CD4-positive, alpha-beta memory T cell (primary cell): ENCODE measurements at places on chromosomes 7 and 10. TPM values are rescaled to one million over a fixed set of nuclear protein-coding genes. Genes with fewer than 3 reads are reported as not detected.

DNA sequence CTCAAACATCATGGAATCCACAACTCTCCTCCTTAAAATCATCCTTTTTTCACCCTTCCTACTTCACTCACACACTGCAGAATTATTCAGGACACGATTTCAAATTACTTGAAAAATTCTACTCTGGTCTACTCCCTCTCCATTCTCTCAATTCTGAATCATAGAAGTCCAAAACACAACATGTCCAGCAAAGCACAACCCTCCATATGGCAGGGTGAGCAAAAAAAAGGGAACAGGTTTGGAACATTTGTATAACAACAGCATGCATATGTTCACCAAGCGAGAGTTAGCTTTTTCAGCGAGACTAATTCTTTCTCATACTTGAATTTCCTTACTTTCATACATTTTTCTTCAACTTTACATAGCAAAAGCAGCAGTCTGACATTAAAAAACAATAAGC is 73.4 kb downstream of the ABI1 start:
- no peak for DNase-seq
- H3K27me3 ChIP-seq: no peaks in the 10 kb centered on the region
- no peaks in the 10 kb centered on the region for H3K36me3 ChIP-seq
- H3K27ac ChIP-seq: no peak overlapping the region
- peaks cover 34% of the 10 kb centered on the region for H3K4me1 ChIP-seq

DNA sequence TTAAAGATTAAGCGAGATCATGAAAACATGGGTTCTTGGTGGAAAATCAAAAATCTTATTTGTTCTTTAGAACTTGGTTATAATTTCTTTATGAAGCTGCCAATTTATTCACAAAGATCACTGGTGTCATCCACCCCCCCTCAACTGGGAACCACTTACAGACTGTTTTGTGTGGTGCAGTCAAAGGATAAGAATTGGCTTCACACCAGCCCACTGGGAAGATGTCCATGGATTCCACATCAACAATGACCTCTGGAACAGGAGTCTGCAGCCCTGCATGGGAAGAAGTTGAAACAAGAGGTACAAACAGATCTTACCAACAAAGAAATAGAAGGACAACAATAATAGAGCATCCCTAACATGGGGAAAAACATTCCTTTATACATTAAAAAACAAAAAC is 205.2 kb downstream of the SFMBT2 start:
- H3K4me3 ChIP-seq: no peak overlapping the region
- no peak overlapping the region for H3K27ac ChIP-seq
- H3K27me3 ChIP-seq: no peaks in the 10 kb centered on the region
- no peaks in the 10 kb centered on the region for H3K4me1 ChIP-seq

DNA sequence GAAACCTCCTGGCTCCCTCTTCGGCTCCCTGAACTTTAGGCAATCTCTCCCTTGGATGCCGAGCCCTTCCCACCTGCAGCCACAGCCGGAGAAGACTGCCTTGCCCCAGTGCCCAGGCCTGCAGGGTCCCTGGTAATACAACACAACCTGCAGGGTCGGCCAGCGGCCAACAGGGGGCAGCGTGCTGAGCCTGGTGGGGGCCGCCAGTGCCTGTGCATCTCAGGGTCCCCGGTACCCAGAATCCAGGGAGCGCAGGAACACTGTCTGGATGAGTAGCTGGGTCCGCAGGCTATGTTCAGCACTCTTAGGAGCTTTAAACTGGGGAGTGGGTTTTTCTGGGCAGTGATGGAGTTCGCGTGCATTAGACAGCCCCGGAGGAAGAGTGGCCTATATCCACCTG is 17.5 kb upstream of the C10orf71 start:
- H3K4me1 ChIP-seq: no peaks in the 10 kb centered on the region
- no peak for DNase-seq
- H3K27ac ChIP-seq: no peak overlapping the region
- no peaks in the 10 kb centered on the region for H3K27me3 ChIP-seq
- H3K36me3 ChIP-seq: no peaks in the 10 kb centered on the region

- H3K27me3 ChIP-seq: no peaks in the 10 kb centered on the region
- no peak overlapping the region for H3K27ac ChIP-seq
- H3K36me3 ChIP-seq: no peaks in the 10 kb centered on the region
- no peak for DNase-seq
Measured at GRCh38 chr7:151515276-151515565, 4.5 kb downstream of the RHEB start.

DNA sequence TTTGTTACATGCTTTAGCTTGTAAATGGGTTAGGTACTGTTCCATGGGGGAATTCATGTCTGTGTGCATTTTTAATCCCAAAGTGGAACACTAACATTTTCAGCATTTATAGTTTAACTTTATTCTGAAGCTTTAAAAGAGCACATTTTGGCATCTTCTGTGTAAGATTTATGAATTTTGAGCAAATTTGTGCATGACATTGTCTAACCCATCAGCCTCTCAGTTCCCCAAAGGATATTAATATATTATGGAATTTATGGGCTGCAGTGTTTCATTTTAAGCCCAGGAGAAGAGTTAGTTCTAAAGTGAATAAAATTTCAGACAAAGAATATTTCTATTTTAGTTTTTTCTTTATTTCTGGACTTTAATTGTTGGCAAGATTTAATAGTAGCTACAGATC is 421.4 kb downstream of the PLXDC2 start:
- no peaks in the 10 kb centered on the region for H3K4me1 ChIP-seq
- H3K4me3 ChIP-seq: no peak overlapping the region

DNA sequence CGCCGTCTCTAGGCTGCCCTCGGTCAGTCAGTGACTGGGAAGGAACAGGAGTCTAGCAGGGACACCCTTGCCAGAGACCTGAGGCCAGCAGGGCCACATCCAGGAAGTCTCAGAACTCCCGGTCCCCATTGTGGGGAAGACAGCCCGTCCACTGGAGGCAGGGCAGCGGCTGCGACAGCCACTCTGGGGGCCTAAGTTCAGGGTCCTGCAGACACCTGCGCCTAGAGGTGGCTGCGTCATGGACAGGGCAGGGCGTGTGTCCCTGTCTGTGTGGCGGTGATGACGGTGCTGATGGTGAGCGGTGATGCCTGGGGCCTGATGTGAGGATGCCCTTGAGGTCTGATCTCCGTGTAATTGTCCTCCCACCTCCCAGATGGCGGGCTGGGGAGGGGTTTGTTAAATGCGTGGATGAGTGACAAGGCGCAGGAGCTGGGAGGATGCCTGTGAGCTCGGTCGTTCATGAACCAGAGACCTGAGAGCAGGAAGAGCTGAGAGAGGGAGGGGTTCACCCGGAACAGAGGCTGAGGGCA is 537.9 kb upstream of the FOXK1 start:
- no peak for DNase-seq
- H3K36me3 ChIP-seq: no peaks in the 10 kb centered on the region
- H3K27me3 ChIP-seq: no peaks in the 10 kb centered on the region
- no peak overlapping the region for H3K4me3 ChIP-seq
- H3K27ac ChIP-seq: no peak overlapping the region

PSD gene
- total RNA-seq: 4.9 TPM

DDC gene
- not detected for total RNA-seq

- H3K4me3 ChIP-seq: no peak overlapping the region
- no peak overlapping the region for H3K27ac ChIP-seq
- no peak for DNase-seq
Measured at GRCh38 chr7:64310426-64310825, 3.3 kb upstream of the ZNF736 start.

GRCh38 chr10:80567292-80567691 is 29.6 kb downstream of the SH2D4B start:
- H3K4me3 ChIP-seq: no peak overlapping the region
- no peak overlapping the region for H3K27ac ChIP-seq
- H3K4me1 ChIP-seq: no peaks in the 10 kb centered on the region
- H3K36me3 ChIP-seq: no peaks in the 10 kb centered on the region

NPTX2 gene
- total RNA-seq: not detected

DNA sequence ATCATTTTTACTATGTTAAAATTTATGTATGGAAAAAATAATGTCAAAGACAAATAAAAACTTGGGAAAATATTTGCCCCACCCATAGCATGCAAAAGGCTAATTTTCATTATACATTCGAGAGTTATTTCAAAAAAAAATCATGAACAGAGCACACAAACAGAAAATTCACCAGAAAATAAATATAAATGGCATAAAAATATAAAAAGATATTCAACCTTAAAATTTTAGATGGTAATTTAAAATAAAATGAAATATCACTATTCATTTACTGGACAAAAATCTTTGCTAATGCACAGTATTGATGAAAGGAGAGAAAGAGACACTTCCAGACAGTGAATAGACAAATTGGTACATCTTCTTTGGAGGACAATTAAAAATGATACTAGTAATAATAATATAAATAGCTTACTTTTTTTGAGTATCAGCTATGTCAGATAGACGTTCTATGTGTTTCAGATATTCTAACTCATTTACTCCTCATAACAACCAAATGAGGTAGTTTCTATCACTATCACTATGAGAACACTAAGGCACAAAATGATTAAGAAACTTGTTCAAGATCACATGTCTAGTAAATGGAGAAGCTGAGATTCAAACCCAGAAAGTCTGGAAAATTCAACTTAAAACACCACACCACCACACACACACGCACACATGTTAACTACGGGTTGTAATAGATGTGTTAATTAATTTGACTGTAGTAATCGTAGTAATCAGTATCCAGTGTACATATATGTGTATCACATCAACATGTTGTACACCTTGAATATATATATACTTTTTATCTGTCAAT is 63.0 kb downstream of the CCDC71L start:
- peaks cover 9% of the 10 kb centered on the region for H3K4me1 ChIP-seq
- H3K4me3 ChIP-seq: no peak overlapping the region
- no peak for DNase-seq
- no peak overlapping the region for H3K27ac ChIP-seq

DNA sequence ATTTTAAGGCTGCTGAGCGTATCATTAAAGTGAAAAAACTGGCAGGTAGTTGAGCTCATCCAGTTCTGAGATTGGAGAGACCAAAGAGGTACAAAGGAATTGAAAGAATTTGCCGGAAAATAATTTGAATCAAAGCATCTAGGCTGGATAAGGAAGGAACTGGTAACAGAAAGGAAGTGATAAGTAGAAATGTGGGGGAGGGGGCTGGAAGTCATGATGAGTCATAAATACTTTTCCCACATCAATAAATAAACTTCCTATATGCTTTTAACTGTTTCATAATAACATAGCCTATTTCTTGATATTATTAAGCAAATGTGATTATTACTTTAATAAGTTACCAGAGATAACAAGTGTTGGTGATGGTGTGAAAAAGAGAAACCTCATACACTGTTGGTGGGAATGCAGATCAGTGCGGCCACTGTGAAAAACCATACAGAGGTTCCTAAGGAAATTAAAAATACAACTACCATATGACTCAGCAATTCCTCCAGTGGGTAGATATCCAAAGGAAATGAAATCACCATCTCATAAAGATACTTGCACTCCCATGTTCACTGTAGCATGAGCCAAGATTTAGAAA is 27.0 kb downstream of the ZNF438 start:
- H3K27ac ChIP-seq: no peak overlapping the region
- H3K27me3 ChIP-seq: no peaks in the 10 kb centered on the region
- H3K4me3 ChIP-seq: no peak overlapping the region
- no peak for DNase-seq
- peaks cover 12% of the 10 kb centered on the region for H3K4me1 ChIP-seq

DNA sequence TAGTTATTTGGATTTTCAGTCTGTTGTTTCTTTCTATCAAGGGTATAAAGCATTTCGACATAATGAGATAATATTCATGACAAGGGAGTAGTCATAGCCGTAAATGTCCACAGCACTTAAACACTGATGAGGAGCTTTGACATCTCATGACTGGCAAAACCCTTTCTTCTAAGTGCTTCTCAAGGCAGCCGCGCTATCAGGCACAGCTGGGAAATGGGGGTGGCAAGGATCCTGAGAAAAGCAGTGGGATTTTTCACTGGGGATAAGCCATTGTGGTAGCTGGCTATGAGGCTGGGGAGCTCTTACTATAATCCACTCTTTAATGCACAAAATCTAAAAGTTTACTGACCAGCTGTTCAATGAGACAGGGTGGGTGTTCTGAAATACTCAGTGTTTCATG is 493.2 kb upstream of the KLF6 start:
- no peaks in the 10 kb centered on the region for H3K4me1 ChIP-seq
- H3K36me3 ChIP-seq: no peaks in the 10 kb centered on the region
- H3K27me3 ChIP-seq: no peaks in the 10 kb centered on the region
- no peak overlapping the region for H3K27ac ChIP-seq

ZNF3 gene
- 44.8 TPM for total RNA-seq

ATP6V0A4 gene
- total RNA-seq: not detected

CACNB2 gene
- not detected for total RNA-seq

GRCh38 chr7:117248829-117249228 is 74.0 kb downstream of the WNT2 start:
- H3K27ac ChIP-seq: no peak overlapping the region
- no peaks in the 10 kb centered on the region for H3K27me3 ChIP-seq
- no peak overlapping the region for H3K4me3 ChIP-seq
- no peak for DNase-seq
- no peaks in the 10 kb centered on the region for H3K36me3 ChIP-seq

GRCh38 chr7:114502454-114503254 is 88.0 kb downstream of the FOXP2 start:
- H3K27me3 ChIP-seq: no peaks in the 10 kb centered on the region
- H3K4me1 ChIP-seq: no peaks in the 10 kb centered on the region
- H3K36me3 ChIP-seq: no peaks in the 10 kb centered on the region
- H3K4me3 ChIP-seq: no peak overlapping the region

DNA sequence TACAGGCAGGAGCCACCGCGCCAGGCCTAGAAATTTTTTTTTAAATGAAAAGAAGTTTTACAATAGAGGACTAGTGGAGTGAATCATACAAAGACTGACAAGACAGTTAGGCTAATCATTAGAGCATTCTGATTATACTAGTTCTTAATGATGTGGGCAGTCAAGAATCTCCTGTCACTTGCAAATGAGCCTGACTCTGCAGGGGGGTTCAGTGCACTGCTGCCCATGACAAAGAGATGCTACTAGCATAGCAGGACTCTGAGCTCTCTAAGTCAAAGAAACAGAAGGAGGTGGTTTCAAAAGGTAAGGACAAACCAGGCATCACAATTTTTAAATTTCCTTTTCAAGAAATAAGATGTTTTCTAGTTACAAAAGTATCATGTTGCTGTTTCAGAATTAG is 59.0 kb downstream of the CCDC6 start:
- no peak for DNase-seq
- no peaks in the 10 kb centered on the region for H3K27me3 ChIP-seq
- no peak overlapping the region for H3K4me3 ChIP-seq
- no peak overlapping the region for H3K27ac ChIP-seq
- H3K36me3 ChIP-seq: peaks cover 6% of the 10 kb centered on the region

GRCh38 chr7:95691464-95691863 is 80.9 kb upstream of the DYNC1I1 start:
- DNase-seq: no peak
- H3K27ac ChIP-seq: no peak overlapping the region
- H3K4me3 ChIP-seq: no peak overlapping the region
- H3K36me3 ChIP-seq: no peaks in the 10 kb centered on the region

- H3K4me1 ChIP-seq: peaks cover 16% of the 10 kb centered on the region
- H3K27ac ChIP-seq: no peak overlapping the region
- no peak overlapping the region for H3K4me3 ChIP-seq
Measured at GRCh38 chr7:25849500-25850184, 302.4 kb upstream of the NFE2L3 start.

KCP gene
- 0.39 TPM for total RNA-seq
